ENCODE measurements at places on chromosomes 1 and 21.

DNA sequence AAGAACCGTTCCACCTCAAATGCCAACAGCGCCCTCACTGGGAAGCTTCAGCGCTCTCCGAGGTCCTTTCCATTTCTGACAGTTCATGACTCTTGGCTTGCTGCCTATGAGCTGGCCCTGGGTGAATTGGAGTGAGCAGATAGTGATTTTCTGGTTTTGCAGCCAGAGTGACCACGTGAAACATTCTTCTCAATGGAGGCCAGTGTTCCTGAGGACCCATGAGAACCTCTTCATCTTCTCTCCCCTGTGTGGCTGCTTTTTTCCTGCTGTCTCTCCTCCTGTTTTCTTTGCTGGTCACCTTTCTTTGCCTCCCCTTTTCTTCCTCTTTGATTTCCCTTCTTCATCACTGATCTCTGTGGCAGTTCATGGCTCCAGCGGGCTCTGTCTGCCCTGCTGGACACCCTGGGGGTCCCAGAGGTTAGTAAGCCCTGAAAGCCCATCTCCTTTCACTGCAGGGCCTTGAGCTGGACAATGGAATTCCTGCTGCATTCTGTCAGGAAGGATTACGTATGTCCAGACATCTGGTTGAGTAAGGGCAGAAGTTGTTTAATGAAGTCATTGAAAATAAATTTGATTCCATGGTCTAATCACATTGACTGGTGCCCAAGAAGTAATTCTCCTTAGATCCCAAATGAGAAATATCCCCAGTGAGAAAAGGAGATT, 29.9 kb downstream of the VASH2 start:
- peak; percentile 75 for DNase-seq

DNA sequence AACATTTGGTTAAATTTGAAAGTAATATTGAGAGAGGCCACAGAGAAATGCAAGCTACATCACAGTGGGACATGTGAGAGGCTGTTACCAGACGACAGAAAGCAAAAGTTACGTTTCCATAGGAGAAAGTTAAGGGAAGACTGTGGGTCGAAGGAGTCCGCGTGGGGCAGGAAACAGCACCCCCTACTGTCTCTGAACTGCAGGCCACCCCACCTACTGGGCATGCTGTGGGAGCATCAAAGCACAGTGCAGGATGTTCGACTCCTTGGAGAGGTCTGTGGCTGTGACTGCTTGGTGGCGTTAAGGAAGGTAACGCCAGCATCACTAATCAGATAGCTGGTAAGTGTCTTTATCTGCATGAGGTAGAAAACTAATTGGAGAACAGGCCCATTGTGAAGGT, 123.9 kb downstream of the PTBP2 start:
- no peak for DNase-seq

DNA sequence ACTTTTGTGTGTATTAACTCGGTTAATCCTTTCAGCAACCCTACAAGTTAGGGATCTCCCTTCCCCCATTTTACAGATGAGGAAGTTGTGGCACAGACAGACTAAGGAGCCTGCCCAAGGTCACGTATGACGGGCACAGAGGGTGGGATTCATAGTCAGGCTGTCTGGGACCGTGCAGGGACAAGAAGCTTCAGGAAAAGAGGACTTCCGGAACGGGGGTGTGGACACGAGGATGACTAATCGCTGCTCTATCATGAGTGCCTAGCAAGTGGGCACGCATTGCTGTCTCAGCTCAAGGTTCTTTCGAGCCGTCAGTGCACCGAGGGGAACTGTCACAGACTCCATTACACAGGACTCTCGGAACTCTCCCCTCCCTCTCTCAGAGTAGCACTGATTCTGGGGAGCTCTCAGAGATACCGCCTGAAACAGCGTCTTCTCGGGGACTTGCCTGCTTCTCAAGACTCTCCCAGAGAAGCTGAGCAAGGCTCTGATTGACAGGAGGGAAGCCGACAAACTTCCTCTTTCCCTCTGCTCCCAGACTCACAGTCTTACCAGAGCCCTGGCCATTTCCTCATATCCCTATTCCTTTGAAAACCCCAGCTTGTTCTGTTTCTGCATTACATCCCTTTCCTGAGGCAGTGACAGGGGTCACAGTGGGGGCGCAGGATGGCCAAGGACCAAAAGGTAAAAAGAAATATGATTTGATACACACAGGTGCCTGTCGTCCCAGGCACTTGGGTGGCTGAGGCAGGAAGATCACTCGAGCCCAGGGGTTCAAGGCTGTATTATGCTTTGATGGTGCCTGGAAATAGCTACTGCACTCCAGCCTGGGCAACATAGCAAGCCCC, 14.4 kb downstream of the FHAD1 start:
- DNase-seq, result no peak

- DNase-seq, result no peak
These were observed 7.2 kb upstream of the UBE2U start for GRCh38 chr1:64196074-64196870.

- DNase-seq, result no peak
These were observed 7.7 kb upstream of the RSPH1 start for GRCh38 chr21:42503711-42504110.

Data from vagina (tissue), 2 donors.